ENCODE measurements at places on chromosomes 7 and 10.

DNA sequence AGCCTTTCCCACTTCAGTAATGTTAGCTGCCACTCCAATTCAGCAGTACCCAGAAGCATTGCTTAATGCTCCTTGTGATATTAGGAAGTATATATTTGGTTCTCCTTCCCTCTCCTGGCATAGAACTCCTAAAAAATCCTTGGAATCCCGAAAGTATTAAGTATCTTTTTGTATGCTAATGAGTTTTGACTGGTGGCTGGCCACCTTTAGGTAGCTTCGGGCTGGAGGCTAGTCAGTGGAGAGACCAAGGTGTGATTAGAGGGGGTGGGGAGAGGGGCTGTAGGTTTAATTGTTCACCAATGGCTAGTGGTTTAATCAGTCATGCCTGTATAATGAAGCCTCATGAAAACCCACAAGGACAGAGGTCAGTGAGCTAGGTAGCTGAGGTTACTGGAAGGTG lies 12.2 kb downstream of the COMTD1 start:
- DNase-seq, result no peak

DNA sequence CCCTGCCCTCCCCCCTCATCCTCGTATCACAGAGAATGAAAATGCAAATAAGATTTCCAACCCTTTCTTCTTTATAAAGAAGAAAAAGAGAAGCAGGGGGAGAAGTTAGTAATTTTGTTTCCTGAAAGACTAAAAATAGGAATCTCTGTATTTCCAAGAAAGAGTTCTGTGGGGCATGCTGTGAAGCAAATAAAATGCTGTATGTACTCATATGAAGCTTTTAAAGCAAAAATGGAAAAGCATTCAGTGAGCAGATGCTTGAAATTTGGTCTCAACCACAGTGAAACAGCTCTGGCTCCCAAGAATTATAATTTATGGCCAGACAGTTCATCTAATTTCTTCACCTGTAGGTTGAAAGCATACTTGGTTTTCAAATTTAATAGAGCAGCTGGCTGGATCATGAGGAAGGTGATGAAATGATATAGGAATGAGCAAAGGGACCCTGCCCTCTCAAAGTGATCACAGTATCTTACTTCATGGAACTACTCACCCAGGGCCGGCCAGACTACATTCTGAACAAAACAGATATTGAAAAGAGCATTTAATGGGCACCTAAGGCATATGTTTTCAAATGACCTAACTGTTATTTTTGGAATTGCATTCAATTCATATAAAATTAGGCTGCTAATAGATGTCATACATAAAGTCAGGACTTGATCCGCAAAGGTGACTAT lies 31.4 kb downstream of the SVIL start:
- no peak for DNase-seq

DNA sequence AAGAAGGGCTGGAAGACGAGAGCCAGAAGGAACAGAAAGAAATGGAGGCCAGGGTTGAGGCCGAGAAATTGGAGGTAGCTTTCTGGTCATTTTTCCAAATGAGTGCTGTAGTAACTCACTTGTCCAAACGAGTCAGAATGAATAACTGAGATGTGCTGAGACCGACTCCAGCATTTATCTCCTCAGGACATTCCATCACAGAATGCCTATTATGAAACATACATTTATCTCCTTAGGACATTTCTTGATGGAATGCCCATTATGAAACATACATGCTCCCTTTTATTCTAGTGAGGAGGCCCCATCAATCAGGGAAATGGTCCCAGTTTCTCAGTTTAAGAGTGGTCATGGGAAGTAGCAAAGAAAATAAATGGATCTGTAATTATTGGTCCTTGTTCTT lies 16.5 kb downstream of the AVL9 start:
- DNase-seq, result no peak

- DNase-seq, result no peak
These were observed 434.2 kb downstream of the LRMDA start for GRCh38 chr10:75865413-75866299.

- DNase-seq, result no peak
These were observed 3.2 kb upstream of the EPC1 start for GRCh38 chr10:32349968-32350738.

DNA sequence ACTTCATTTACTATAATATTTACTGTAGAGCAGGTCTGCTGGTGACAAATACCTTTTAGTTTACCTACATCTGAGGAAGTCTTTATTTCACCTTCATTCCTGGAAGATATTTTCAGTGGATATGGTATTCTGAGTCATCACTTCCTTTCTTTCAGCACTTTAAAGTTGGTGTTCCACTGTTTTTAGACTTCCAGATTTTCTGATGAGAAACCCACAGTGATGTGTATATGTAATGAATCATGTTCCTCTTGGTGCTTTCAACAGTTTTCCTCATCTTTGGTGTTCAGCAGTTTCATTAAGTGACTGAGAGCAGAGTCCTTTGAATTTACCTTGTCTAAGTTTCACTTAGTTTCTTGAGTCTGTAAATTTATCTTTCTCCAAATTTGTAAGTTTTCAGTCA lies 36.4 kb downstream of the COPG2 start:
- peak; percentile 2 for DNase-seq

DNA sequence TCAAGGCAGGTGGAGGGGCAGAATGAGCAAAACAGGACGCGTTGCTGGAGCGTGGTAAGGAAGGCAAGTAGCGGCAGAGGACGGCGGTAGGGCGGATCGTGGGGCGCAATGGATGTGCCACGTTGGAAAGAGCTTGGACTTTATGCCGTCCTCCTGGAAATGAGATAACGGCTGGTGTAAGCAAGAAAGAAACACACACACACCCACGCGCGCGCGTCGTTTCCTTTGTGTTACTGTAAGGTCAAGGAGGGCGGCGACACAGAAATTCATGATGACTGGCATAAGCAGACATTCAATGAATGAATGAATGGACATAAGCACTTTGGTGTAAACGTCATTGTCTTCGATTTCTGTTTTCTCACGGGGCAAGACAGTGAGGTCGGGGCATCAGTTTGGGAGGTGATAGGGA lies 683 bp upstream of the ENTPD7 start:
- no peak for DNase-seq

DNA sequence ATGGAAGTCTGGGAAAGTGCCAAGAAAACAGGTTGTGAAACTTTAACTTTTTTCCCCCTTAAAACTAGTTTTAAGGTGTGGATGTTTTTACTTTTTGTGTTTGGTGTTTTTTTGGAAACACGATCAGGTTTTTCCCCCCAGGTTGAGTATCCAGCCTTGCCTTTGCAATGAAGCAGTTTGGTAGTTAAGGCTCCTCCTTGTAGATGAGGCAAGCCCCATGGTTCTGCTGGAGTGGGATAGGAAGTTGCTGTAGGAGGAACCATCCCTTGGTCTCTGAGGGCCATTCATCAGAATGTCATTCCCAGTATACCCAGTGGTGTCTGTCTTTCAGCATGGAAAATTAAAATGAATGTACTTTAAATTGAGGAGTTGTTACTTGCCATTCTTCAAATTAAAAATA lies 2.7 kb downstream of the CUL1 start:
- DNase-seq, result no peak

GRCh38 chr7:96669812-96670211 lies 39.8 kb downstream of the SEM1 start:
- no peak for DNase-seq

- DNase-seq, result no peak
These were observed 14.3 kb upstream of the GATAD1 start for GRCh38 chr7:92433019-92433418.

DNA sequence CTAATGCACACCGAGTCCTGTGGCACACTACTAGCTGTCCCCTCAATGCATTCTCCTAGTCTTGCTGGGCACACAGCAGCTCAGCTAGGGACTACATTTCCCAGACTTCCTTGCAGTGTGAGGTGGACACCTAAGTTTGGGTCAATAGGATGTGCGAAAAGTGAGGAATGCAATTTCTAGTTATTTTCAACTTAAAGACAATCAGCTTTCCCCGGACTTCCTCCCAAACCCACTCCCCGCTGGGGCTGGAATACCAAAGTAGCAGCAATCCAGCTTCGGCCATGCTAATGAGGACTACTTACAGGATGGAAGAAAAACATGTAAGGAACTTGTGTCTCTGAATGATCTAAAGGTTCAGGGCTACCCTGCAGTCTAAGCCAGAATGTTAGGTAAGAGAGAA lies 286.4 kb upstream of the LRRN3 start:
- DNase-seq, result no peak

- no peak for DNase-seq
These were observed 1.9 kb downstream of the TMEM229A start for GRCh38 chr7:124030964-124031363.

GRCh38 chr10:80855348-80855971 lies 317.8 kb downstream of the SH2D4B start:
- DNase-seq, result peak; percentile 5

- DNase-seq, result no peak
These were observed 989 bp downstream of the ERLIN1 start for GRCh38 chr10:100184840-100185239.

GRCh38 chr10:130244928-130245495 lies 108.8 kb downstream of the GLRX3 start:
- DNase-seq, result no peak

GRCh38 chr10:1413823-1414222 lies 323.5 kb downstream of the ADARB2 start:
- DNase-seq, result no peak

- DNase-seq, result no peak
These were observed 598 bp upstream of the AMZ1 start for GRCh38 chr7:2687338-2687869.

GRCh38 chr7:27634671-27635493 lies 27.8 kb downstream of the HIBADH start:
- no peak for DNase-seq

DNA sequence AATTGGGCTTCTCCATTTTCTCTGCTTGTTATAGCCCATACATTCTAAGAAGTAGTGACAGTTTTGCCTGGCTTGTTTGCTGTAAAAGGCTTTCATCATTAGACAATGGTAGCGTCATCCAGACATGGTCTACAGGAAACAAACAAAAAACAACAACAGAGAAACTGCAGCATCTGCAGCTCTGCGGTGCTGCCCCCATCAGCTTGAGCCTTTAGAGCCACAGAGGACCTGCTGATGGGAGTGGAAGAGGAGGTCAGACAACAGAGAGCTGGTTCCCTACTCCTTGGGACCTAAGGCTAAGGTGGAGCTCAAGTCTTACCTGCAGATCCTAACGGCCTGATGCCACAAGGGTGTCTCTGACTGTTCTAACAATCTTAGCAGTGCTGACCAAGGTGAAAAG lies 3.1 kb downstream of the INA start:
- DNase-seq, result no peak

- DNase-seq, result no peak
These were observed 26.2 kb downstream of the CUX1 start for GRCh38 chr7:101843293-101844271.

- DNase-seq, result no peak
These were observed at the start of gene WIPF3 for GRCh38 chr7:29806208-29806994. Gene WIPF3 (plus strand): TSS chr7:29806508. CDS start chr7:29834725, 28,217 bp downstream.

GRCh38 chr7:11668727-11669126 lies 163.3 kb downstream of the THSD7A start:
- DNase-seq, result no peak

DNA sequence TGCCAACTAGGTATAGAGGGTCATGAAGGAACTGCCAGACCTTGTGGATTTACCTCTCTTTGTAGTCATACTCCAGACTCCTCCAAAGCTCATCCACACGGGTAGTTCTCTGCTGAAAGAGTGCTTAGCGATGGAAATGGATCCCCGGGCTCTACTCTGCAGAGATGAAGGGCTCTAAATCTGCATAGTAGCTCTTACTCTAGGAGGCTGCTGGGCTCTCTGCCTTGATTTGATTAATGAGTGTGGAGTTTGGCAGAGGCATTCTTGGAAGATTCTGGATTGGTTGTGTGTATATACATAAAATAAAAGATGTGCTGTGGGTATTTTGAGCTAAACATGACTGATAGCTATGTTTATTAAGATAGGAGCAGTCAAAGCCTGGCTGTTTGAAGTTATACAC lies 21.3 kb upstream of the CPXM2 start:
- DNase-seq, result no peak

DNA sequence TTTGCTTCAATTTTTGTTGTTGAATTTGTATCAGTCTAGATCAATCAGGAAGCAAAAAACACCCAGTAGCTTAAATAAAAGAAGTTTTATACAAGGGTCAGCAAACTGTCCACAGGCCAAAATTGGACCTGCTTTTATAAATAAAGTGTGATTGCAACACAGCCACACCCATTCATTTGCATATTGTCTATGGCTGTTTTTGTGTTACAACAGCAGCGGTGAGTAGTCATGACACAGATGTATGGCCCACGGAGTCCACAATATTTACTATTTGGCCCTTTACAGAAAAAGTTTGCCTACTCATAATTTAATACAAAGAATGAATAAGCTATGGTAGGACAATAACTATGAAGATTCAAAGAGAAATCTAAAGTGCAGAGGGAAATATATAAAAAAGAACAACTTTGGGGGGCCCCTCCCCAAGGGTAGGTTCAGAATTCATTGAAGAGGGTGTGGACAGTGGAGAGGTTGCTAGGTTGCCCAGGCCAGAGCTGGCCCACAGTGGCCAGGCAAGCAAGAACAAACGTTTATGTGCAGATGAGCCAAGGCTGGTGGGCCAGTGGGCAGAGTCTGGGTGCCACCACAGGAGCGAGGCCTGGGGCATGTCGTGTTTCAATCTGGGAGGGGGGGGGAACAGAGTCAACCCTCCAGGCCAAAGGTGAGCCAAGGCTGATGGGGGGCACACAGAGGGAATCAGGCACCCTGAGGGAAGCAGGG lies 47.0 kb upstream of the AMPH start:
- no peak for DNase-seq

DNA sequence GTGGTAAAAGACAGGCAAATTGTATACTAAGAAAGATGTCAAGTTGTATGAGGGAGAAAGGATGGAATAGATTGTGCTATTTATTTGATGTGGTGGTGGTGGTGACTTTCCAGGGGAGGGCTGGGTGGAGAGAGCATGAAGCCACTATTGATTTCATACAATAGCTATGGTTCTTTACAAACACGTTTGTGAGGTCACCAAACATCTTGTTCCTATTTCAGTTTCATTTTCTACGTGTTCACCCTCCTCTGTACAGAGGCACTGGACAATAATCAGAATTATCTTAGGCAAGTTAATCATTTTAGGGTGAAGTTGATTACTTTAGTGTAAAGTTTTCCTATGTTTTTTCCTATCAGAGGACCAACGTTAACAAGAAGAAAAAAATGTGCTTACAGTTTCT lies 10.3 kb upstream of the CNTNAP2 start:
- no peak for DNase-seq

- no peak for DNase-seq
These were observed 98.1 kb downstream of the PARD3 start for GRCh38 chr10:34716958-34717357.

DNA sequence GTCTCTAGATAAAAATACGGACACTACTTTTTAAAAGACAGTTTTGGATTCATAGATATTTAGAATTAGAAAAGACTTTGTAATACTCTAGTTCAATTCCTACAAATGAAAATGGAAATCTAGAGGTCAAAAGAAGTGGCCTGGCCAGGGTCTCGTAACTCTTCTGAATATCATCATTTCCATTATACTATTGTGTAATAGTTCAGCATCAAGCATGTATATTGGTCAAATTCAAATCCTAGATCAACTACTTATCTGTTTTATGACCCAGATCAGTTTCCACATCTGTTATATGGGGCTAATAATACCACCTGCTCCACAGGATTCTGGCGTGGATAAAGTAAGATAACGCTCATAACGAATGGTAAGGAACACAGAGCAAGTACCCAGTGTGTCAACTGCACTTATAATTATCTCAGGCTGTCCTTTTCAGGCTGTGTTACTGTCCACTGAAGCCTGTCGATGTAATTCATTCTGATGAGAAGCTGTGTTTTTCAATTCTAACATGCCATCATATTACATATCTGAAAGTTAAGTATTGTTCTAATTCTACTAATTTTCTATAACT lies 54.3 kb downstream of the ARHGAP21 start:
- DNase-seq, result no peak

Data from Panc1 (cell line).